ENCODE measurements at places on chromosomes 7 and 10. TPM values are rescaled to one million over a fixed set of nuclear protein-coding genes. Genes with fewer than 3 reads are reported as not detected.

GRCh38 chr10:73182568-73182967 is 14.6 kb downstream of the FAM149B1 start:
- no peaks in the 10 kb centered on the region for H3K27me3 ChIP-seq
- H3K27ac ChIP-seq, result no peak overlapping the region
- H3K4me3 ChIP-seq, result no peak overlapping the region
- H3K36me3 ChIP-seq, result no peaks in the 10 kb centered on the region

DNA sequence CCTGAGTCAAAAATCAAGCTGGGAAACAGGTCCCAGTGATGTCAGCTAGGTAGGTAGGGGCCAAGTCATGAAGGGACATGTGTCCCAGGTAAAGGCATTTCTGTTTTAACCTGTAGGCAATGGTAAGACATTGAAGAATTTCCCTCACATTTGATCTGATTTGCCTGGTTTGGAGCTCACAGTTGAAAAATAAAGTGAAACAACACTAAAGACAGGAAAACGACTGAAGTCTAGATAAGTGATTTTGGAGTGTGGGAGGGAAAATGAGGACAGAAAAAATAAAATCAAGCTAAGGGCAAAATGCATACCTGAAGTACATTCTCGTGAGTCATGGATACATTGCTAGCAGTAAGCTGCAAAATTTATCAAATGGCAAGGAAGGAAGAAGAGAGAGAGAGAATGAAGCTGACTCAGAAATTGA is 169.9 kb downstream of the SKIDA1 start:
- H3K4me1 ChIP-seq, result no peaks in the 10 kb centered on the region
- H3K36me3 ChIP-seq, result no peaks in the 10 kb centered on the region
- H3K4me3 ChIP-seq, result no peak overlapping the region

- H3K4me1 ChIP-seq, result peaks cover 6% of the 10 kb centered on the region
- no peak for DNase-seq
- peak overlapping the region; percentile 89 for H3K27ac ChIP-seq
- H3K4me3 ChIP-seq, result no peak overlapping the region
- no peaks in the 10 kb centered on the region for H3K27me3 ChIP-seq
Measured at GRCh38 chr7:32163896-32164295, 93.7 kb upstream of the PDE1C start.

GRCh38 chr7:49333180-49333881 is 409.0 kb downstream of the CDC14C start:
- no peak for DNase-seq
- H3K36me3 ChIP-seq, result no peaks in the 10 kb centered on the region
- no peaks in the 10 kb centered on the region for H3K27me3 ChIP-seq
- H3K4me3 ChIP-seq, result no peak overlapping the region

The HOXA6 gene
- 7.6 TPM for total RNA-seq

The CPVL gene
- 50.2 TPM for total RNA-seq

The LIPM gene
- not detected for total RNA-seq

The GNGT1 gene
- not detected for total RNA-seq

Data from aorta (tissue), 5 donors.